Stimulated activated CD4-positive, alpha-beta T cell treated with anti-CD3 and anti-CD28 coated beads, Interleukin-1b, Interleukin-23, amount 100 ng/mL, for 48 hours (primary cell): ENCODE measurements at places on chromosomes 13 and 19.

- DNase-seq, result no peak
These were observed 15.3 kb upstream of the LILRA2 start for GRCh38 chr19:54558339-54558738.

DNA sequence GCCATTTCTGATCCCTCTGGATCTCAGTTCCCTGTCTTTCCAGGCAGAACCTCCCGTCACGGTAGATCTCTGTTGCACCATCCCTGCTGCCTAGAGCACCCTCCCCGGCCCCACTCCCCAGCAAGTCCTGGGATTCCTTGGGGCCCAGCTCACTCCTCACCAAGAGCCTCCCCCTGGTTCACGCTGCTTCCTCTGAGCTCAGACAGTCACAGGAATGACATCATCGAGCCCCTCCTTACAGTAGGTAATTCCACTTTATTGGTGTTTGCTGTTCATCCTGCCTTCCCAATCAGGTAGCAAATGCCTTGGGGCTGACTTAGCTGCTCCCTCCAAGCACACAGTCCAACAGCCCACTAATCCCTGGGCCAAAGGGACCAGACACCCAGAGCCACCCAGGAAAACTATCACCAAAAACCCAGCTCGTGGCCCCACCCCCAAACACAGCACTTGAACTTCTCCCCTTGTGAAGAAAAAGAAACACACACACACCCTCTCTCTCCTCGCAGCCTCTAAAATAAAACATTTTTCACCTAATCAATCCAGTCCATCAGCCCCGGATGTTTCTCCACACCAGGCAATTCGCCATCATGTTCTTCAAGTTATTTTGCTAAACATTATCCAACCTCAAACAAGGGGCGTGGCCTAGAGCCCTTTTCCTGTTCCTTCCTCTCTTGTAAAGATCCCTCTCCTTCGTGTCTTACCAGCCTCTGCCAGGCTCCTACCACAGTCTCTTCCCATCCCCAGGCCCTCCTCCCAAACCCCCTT, 2.5 kb downstream of the NAPA start:
- no peak for DNase-seq

GRCh38 chr19:7442423-7442822, 46.4 kb downstream of the PEX11G start:
- no peak for DNase-seq

- DNase-seq, result no peak
These were observed 278.4 kb upstream of the DACH1 start for GRCh38 chr13:72145383-72145782.

DNA sequence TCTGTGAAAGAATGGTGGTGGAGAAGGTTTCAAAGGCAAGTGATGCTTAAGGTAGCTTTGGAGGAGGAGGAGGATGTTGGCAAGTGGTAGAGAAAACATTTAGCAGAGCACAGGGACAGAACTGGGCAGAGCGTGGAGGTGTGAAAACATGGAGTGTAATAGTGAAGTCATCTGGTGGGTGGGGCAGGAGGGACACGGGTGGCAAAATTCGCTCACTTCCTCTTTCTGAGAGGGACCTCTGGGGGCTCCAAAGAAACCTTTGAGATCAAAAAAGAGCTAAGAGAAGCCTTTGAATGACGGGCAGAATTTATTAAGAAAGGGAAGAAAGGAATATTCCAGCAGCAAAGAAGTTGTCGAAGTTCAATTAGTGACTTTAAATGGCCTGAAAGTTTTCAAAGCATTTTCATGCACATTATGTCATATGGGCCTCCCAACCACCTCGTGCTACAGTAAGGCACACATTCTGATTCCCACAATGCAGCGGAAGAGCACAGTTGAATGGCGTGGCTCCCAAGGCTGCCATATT, 82.8 kb downstream of the STARD13 start:
- no peak for DNase-seq

DNA sequence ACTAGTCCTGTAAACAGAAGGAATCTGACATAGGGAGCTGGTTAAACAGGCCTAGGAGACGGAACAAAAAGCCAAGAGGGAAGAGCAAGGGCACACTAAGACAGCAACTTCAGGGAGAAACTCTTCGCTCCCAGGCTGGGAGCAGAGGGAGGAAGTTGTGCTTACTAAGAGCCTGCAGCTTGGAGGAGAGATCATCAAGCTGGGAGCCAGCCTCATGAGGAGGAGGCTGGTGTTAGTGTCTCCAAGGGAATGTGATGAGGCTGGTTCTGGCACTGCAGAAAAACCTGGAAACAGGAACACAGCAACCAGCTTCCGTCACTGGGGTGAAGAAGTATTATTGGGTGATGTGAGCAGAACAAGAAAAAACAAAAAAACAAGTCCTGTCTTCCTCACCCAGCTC, 1027.3 kb downstream of the UQCRFS1 start:
- DNase-seq, result no peak

DNA sequence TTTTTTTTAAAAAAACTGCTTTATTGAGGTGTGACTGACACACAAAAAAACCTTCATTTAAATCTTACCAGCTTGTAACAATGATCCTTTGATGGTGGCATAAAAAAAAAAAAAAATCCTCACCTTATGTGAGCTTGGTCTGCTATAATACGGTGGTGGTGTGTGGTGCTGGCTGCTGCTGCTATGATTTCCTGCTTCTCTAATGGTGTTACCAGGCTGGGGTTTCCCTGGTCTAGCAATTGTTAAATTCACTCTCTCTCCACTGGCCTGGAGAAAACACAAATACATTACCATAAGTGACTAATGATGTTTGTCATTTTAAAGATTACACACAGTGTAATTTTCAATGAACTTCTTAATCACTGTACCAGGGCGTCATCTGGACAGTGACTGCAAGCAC, 60.6 kb downstream of the LNX2 start:
- DNase-seq, result no peak
